ENCODE measurements at places on chromosomes 4 and X.

GRCh38 chr4:59455751-59456150, 1744.4 kb upstream of the ADGRL3 start:
- DNase-seq = no peak

DNA sequence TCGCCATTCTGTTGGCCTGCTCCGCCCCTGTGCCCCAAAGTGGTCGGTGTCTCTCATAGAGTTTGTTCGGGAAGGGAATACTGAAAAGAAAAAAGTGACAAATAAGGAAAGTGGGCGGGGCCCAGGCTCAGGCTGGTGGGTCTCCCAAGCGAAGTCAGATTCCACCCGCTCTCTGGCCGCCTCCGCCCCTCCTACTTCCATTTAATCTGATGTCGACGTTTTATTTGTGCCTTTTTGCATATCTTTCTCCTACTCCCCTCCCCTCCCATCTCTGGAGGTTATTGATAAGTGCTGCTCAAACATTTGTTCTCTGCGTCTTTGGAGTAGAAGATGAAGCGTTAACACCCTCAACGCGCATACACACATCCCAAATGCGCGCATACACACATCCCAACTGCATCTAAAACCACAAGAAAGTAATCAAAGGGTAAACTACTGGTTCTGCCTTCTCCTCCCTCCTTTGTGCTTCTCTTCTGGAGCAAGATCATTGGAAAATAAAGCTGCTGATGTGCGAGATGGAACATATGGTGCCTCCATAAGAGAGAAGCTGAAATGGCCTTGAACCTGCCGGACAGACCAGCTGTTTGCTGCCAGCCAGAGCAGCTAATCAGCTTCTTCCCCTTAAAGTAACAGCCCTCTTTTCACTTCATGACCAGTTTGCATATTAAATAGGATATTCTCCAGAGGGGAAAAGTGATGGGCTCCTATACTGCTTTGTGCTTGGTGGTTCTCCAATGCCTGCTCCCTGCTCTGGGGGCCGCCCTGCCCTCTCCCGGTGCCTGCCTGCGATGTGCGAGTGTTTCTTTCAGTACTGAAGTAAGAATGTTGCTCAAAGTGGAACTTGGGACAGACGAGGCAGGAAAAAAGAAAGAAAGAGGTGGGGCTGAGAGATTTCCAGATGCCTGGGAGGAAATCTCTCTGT, 3.1 kb downstream of the MAMLD1 start:
- no peak for DNase-seq

DNA sequence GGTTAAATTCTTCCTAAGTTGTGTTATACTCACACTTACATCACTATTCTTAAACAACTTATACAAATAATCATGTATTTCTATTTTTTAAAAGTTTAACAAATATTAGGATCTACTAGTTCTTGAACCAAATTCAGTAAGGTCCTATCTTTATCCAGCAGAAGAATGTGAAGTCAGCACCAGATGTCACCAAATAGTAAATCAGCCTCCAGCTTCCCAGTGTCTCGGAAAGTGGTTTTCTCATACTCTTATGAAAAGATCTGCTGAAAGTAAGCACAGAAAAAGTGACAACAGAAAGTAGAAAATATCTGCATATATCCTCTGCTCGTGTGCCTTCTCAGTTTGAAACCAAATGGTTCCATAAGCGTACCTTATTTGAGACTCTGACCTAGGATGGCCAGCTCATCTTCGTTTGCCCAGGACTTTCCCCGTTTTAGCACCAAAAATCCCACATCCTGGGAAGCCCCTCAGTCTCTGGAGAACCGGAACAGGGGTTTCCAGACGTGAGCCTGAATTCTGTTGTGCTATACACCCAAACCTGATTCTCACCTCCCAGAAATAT, 98.0 kb upstream of the DCLK2 start:
- DNase-seq = no peak

DNA sequence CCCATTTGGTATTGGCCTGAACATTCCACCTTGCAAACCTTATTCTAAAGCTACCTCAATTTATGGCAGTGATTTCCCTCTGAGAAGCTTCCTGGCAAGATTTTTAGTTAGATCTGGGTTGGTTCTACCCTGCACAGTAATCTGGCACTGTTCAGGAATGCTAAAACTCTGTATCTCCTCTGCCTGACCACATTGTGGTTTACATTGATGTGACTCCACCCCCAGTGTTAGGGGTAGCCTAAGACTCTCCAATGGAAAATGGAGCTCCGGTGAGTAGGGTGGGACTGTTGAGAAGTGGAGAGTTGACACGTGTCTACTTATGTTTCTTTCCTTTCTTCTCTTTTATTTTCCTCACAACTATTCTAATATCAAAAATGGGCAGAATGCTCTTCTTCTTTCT, 45.4 kb downstream of the BMPR1B start:
- DNase-seq = no peak

DNA sequence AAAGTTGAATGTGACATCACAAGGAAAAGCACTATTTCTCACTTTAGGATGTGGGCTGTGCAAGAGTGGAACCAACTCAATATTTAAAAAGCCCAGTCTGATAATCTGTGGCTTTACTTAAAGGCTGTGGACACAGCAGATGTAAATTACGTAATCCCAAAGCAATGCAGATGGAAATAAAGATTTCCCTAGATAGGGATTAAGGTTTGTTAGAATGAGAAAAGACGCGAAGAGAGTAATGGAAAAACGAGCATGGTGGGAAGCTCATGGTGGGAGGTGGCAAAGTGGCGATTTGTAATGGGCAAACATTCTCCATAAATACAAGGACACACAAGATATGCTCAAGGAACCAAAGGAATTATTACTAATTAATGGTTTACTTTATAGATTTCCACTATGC, 985.5 kb downstream of the FSTL5 start:
- DNase-seq = no peak

GRCh38 chrX:71168134-71168533, 23.5 kb downstream of the NLGN3 start:
- no peak for DNase-seq

DNA sequence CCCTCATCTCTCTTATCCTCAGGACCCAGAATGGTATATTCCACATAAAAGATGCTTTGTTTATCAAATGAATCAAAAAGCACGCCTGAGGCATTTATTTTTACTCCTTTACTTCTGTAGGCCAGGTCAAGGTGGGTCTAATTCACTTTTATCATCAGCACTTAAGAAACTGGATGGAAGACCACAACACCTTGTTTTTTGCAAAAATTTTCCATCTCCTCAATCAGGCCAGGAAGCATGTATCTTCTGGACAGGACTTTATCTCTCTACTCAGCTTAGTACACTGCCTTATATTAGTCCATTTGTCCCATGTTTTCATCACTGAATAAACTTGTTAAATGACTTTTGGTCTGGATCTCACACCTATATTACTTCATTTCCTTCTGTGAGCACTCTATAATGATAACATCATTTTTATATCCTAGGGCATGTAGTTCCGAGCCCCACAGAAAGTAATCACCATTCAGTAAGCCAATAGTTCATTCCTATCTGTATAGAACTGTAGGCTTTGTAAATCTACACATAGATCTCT, 260.5 kb downstream of the CHIC1 start:
- no peak for DNase-seq
